ENCODE measurements at places on chromosomes 6 and 20.
A peak's percentile ranks its signal among the peaks of the same experiment; 100 is the strongest.

GRCh38 chr20:17295151-17295726 lies 68.4 kb downstream of the PCSK2 start:
- DNase-seq: no peak

DNA sequence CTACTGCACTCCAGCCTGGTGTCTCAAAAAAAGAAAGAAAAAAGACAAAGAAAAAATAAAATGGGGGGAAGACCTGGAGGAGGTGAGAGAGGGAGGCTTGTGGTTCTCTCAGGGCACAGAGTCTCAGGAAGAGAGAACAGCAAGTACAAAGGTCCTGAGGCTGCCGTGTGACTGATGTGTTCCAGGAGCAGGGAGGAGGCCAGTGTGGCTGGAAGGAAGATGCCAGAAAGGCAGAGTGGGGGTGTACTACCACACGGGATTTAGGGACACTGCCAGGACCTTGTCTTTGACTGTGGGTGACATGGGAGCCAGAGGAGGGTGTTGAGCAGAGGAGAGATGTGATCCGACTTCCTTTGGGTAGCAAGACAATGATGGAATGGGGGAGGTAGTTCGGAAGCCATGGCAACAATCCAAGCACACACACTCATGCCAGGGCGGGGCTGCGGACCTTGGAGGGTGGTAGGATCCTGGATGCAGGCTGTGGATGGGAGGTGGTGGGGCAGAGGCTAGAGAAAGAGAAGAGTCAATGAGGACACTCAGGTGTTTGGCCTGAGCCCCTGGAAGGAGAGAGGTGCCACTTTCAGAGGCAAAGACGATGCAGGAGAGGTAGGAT lies 136.4 kb upstream of the PTPN1 start:
- no peak for DNase-seq

GRCh38 chr6:1606780-1607515 lies 2.8 kb upstream of the FOXC1 start:
- no peak for DNase-seq

DNA sequence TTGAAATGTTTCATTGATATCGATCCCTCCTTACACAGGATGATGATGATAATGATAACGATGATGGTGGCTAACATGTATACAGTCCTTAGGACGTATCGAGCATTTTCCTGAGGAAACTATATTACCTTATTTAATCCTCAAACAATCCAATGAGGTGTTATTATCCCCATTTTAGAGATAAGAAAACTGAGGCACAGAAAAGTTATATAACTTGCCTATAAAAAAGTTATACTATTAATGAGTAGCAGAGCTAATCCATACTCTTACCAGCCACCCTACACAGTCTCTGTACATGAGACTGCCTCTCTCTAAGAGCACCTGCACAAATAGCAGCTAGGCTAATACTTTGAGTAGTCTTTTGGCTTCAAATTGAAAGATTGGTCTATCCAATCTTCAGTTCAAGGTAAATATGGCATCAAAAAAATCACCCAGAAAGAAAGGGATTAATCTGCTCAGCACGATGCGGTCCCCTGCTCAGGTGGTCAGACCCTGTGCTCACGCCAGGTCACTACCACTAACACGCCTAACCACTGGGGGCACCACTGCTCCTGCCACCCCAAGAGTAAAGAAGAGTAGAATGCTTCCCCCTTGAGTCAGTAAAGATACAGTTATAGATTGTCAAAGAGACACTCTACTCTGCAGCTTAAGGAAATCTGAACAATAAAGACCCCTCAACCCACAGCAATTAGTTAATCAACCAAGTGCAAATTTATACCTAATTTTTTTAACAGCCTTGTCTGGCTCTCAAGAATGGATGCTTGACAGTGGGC lies 15.0 kb downstream of the GABBR1 start:
- no peak for DNase-seq

GRCh38 chr6:127950566-127951145 lies 49.8 kb upstream of the THEMIS start:
- DNase-seq: no peak

DNA sequence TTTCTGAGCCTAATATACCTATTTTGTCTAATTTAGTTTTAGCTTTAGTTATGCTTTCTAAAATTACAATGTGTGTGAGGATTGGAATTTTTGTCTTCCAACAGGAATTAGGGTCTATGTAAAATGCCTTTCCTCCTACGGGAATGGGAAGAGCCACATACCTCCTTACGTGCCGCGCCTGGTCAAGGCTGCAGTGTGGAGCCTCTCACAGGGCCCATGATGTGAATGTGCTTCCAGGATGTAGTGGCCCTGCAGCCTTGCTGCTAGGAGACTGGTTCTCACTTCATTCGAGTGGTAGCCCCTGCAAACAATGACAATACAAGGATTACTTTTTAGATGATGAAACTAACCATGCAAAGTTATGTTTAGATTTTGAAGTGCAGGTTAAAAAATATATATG lies 110.2 kb downstream of the SOBP start:
- DNase-seq: no peak

DNA sequence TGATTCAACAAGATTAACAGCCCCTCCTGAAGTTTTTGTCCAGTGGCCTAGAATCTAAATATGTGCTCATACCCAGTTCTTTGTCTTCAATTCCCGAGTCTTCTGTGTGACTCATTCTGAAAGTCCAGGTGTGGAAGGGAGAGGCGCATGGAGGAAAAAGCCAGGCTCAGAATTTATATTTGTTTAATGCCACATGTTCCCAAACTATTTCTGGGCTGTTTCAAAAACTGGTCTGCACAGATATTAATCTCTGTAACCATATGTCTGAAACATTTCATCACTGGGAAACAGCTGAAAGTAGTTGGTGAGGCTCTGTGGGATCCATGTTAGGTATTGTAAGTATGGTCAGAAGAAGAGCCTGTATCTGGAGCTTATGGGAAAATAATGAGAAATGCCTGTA lies 266.0 kb downstream of the PAX1 start:
- DNase-seq: no peak

GRCh38 chr6:142409794-142410193 lies 108.0 kb downstream of the ADGRG6 start:
- no peak for DNase-seq

DNA sequence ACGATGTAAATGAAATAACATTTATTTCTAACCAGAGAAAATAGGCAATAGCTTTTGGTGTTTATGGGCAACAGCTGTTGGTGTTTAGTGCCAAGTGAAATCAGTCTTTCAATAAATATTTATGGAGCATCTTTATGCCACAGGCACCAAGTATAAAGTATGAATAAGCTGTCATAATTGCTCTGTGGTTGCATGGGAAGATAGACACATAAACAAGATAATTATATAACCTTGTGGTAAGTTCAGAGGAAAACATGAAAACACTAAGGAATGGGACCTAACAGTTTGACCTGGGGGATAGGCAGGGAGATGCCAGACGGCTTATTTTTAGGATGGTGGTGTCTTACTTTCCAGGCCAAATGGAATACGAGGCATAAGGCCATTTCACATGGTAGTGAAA lies 110.9 kb downstream of the GFRAL start:
- DNase-seq: no peak

DNA sequence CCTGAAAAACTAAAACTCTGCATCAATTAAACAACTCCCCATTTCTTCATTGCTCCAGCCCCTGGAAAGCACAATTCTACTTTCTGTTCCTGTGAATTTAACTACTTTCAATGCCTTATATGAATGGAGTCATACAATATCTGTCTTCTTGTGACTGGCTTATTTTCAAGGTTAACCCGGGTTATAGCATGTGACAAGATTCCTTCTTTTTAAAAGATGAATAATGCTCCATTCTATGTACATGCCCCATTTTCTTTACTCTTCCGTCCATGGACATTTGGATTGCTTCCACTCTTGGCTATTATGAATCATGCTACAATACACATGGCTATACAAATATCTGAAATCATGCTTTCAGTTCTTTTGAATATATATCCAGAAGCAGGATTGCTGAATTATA lies 334.9 kb upstream of the ID4 start:
- DNase-seq: no peak

DNA sequence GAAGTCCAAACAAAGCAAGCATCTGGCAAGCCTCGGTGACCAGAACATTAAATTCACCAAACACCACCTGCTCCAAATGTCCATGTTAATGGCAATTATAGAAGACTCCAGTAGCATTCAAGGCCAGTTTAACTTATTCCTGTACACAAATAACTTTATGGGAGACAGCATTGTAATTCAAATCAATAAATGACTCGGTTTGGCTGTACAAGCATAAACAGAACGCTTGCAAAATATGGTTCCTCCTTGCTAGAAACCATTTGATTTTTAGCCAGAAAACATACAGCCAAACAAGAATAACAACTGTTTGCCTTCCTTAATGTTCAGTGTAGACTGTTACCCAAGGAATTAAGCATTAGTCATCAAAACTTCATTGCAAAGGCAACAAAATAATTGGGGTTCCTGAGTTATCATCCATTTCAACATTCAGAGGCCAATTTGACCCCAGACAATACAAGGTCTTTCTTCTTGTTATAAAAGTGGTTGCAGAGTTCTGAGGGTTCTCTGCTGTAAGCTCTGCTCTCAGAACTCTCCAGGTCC lies 125.1 kb downstream of the BFSP1 start:
- DNase-seq: no peak

DNA sequence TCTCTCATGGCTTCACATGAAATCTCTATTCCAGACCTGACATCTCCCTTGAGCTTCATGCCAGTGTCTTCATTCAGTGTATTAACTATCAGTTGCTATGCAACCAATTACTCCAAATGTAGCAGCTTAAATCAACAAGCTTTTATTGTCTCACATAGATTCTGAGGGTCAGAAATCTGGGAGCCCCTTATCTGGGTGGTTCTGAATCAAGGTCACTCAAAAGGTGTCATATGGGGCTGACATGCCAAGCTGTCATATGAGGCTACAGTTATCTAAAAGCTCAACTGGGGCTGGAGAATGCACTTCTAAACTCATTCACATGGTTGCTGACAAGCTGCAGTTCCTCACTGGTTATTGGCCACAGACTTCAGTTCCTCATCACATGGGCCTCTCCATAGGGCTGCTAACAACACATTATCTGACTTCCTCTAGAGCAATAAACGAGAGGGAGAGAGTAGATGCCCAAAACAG lies 7.3 kb upstream of the CGA start:
- DNase-seq: no peak

- no peak for DNase-seq
Observed at GRCh38 chr6:41545247-41545702, 906 bp upstream of the FOXP4 start.

DNA sequence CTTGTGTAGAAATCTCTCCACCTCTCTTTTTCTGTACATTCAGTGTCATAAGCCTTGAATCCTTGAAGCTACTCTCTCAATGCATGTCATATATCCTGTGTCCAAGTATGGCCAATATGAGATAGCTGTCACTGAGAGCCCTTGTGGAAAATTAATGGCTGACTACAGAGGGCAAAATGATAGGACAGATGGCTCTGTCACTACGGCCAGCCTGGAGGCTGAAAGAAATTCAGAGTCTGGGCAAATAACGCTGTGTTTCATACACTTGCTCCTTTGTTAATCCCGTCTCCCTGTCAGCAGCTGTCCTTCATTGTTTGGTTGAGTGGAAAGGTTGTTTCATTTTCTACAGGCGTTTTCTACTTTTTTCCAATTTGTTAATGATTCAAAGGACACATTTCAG lies 70.4 kb upstream of the VGLL2 start:
- DNase-seq: no peak

GRCh38 chr6:17096096-17096495 lies 5.8 kb upstream of the STMND1 start:
- no peak for DNase-seq

DNA sequence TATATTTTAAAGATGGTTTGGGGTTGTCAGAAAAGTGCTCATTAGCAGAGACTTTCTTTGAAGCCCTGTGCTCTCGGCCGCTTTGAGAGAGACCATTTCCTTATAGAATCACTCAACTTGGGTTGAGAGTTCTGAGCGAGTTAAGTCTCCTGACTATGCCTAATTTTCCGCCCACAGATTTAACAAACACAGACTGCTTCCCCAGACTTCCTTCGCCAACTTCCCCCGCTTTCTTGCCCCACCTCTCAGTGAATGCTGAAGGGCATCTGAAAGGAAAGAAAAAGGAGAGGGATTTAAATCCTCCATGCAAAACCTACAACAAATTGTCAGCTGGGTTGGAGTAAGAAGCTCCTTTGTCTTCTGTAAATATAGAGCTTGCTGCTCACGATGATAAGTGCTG lies 224.0 kb downstream of the EYA2 start:
- DNase-seq: no peak

DNA sequence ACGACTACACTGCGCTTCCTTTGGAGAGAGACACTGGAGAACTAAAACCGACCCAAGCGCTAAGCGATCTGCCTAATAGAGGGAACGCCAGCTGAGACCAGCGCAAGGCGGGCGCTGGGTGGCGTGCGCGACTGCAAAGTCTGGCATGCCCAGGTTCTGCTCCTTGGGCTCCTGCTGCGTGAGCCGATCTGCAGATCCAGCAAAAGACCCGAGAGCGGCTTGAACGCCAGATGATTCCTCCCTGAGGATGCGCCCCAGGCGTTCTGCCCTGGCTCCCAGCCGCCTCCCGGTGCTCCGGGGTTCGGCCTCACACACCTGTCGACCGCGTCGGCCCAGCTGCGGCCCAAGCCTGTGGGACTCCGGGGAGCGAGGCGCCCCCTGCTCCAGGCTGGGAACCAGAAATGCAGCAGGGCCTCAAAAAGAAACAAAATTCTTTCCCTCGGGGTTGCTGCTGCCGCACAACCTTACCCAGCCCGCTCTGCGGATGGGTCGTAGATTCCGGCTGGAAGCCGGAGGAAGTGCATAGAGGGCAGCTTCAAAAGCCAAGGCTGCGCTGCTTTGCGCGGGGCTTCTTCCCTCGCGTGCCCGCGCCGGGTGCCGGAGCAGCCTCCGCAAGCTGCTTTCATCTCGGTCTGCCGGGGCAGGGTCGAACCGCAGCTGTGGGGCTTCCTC lies 17.9 kb upstream of the PRDM13 start:
- peak; percentile 63 for DNase-seq

DNA sequence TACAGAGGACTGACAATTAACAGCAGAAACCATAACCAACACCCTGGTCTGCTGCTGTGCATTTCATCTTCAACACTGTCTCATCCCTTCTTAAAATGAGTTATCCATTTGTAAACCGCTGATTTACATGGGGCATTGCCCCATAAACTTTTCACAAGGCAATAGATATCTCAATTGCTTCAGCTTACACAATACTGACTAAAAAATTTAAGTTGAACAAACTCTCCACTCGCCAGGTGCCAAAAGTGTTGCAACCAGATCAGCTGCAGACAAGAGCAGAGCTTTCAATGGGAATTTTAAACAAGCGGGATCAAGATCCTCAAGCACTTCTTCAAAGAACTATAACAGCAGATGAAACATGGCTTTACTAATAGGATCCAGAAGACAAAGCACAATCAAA lies 183.0 kb downstream of the TASP1 start:
- no peak for DNase-seq

DNA sequence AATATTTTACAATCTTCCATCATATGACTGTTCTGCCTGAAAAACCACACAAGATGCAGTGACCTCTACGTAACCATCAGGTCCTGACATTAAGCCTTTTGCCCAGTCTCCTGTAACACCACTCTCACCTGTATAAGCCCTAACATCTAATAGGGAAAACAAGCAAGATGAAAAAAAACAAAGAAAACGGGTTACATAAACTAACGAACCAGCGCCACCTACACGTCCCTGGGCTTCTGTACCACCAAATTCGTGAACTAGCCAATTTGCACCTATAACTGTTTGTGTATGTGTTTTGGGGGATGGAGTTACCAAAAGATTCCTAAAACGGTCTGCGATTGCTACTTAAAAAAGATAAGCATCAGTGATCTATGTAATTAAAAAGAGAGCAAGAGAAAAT lies 70.2 kb downstream of the BLOC1S5 start:
- no peak for DNase-seq
